ENCODE measurements at places on chromosomes 12 and 14. TPM values are rescaled to one million over a fixed set of nuclear protein-coding genes. Genes with fewer than 3 reads are reported as not detected.
A peak's percentile ranks its signal among the peaks of the same experiment; 100 is the strongest.

- no peak for DNase-seq
- H3K4me1 ChIP-seq: no peaks in the 10 kb centered on the region
- H3K27ac ChIP-seq: no peak overlapping the region
- H3K36me3 ChIP-seq: no peaks in the 10 kb centered on the region
- H3K27me3 ChIP-seq: no peaks in the 10 kb centered on the region
Measured at GRCh38 chr12:68954811-68955210, 21.8 kb upstream of the CPM start.

GRCh38 chr12:93790472-93791152, 113.4 kb downstream of the CRADD start:
- H3K36me3 ChIP-seq: no peaks in the 10 kb centered on the region
- H3K4me1 ChIP-seq: peaks cover 16% of the 10 kb centered on the region
- H3K27me3 ChIP-seq: no peaks in the 10 kb centered on the region

MARCHF9 gene
- total RNA-seq: 6.1 TPM

- no peaks in the 10 kb centered on the region for H3K27me3 ChIP-seq
- DNase-seq: no peak
- H3K27ac ChIP-seq: no peak overlapping the region
- H3K36me3 ChIP-seq: no peaks in the 10 kb centered on the region
Measured at GRCh38 chr12:130423991-130424857, 86.5 kb downstream of the PIWIL1 start.

DNA sequence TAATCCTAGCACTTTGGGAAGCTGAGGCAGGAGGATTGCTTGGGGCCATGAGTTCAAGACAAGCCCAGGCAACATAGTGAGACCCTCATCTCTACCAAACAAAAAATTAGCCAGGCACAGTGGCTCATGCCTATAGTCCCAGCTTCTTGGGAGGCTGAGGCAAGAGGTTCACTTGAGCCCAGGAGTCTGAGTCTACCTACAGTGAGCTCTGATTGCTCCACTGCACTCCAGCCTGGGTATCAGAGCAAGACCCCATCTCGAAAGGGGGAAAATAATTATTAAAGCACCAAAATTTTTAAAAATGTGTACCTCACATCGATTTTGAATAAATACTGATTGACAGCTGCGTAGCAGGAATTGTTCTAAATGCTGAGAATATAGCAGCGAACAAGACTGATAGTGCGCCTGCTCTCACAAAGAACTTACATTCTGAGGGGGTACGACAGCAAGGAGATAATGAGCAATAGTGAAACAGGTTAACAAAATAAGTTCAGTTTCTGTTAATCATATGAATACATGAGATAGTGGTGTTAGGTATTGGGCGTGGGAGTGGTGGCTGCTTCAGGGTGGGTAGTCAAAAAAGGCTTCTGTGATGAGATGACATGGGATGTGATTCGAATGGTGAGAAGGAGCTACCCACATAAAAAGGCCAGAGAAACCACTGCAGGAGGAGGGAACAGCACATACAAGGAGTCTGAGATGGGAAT, 19.6 kb downstream of the HCFC2 start:
- H3K27ac ChIP-seq: no peak overlapping the region
- H3K36me3 ChIP-seq: peaks cover 35% of the 10 kb centered on the region
- DNase-seq: no peak
- H3K27me3 ChIP-seq: no peaks in the 10 kb centered on the region

- no peak for DNase-seq
- H3K4me1 ChIP-seq: no peaks in the 10 kb centered on the region
- H3K4me3 ChIP-seq: no peak overlapping the region
- H3K27ac ChIP-seq: no peak overlapping the region
Measured at GRCh38 chr12:92757597-92758121, 54.9 kb downstream of the PLEKHG7 start.

GRCh38 chr12:93442411-93443340, 929 bp upstream of the UBE2N start:
- H3K4me3 ChIP-seq: peak overlapping the region; percentile 97
- no peaks in the 10 kb centered on the region for H3K36me3 ChIP-seq
- DNase-seq: no peak
- H3K27ac ChIP-seq: peak overlapping the region; percentile 94
- H3K4me1 ChIP-seq: peaks cover 27% of the 10 kb centered on the region

DNA sequence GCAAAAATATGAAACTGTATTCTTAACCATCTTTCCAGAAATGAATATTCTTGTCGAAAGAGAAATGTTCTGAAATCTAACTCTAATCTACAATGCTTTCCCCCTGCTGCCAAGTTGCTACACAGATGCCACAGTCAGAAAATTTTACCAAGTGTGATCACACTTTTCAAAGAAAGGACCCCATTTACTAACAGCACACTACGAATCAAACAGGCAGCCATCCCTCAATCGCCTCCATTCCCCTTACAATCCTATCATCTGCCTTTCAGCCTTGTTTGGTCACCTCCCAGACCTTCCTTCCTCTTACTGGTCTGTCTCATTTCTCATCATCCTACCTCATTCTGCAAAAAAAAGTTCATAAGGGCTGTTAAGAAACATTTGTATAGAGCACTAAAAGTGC, 190.1 kb downstream of the MED13L start:
- no peak overlapping the region for H3K4me3 ChIP-seq
- no peak for DNase-seq
- no peaks in the 10 kb centered on the region for H3K4me1 ChIP-seq
- H3K36me3 ChIP-seq: no peaks in the 10 kb centered on the region
- H3K27me3 ChIP-seq: no peaks in the 10 kb centered on the region
- H3K27ac ChIP-seq: no peak overlapping the region

DNA sequence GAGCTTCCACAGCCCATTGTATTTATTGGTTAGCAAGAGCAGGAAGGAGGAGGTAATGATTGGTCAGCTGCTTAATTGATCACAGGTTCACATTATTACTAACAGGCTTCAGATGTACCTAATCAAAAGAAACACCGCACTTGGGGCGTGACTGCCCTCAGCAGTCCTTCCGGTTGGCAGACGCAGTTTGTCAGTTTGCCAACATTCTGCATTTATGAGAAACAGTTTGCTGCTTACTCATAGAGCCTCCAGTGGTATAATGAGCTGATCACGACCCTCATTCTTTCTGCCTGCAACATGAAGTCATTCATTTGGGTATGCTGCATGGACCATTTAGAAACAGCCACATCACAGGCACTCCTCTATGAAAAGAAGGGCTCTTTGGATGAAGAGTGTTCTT, 42.5 kb upstream of the PPM1H start:
- no peak overlapping the region for H3K27ac ChIP-seq
- no peak for DNase-seq
- no peaks in the 10 kb centered on the region for H3K36me3 ChIP-seq
- H3K4me1 ChIP-seq: no peaks in the 10 kb centered on the region

DNA sequence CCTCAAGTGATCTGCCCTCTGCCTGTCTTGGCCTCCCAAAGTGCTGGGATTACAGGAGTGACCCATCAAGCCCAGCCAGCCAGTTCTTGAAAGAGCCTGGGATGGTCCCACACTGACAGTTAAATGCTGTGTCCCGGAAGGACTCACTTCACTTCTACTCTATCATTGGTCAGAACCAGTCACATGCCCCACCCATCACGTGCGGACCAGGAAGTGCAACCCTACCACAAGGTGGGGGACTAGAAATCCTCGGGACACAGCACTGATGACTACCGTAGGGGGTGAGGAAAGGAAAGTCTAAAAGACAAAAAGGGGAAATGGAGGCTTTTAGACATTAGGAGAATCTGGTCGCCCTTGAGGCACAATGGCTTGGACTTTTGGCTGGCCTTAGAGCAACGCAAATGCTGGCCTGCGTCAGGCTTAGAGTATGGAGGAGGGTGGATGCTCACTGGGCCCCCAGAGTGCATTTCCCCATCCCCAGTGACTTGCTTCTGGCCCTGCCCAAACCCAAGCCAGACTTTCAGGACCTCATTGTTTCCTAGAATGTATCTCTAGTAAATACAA, 207.7 kb downstream of the TTC8 start:
- H3K27ac ChIP-seq: no peak overlapping the region
- H3K36me3 ChIP-seq: no peaks in the 10 kb centered on the region
- DNase-seq: no peak
- H3K27me3 ChIP-seq: peaks cover 5% of the 10 kb centered on the region
- H3K4me3 ChIP-seq: no peak overlapping the region

DNA sequence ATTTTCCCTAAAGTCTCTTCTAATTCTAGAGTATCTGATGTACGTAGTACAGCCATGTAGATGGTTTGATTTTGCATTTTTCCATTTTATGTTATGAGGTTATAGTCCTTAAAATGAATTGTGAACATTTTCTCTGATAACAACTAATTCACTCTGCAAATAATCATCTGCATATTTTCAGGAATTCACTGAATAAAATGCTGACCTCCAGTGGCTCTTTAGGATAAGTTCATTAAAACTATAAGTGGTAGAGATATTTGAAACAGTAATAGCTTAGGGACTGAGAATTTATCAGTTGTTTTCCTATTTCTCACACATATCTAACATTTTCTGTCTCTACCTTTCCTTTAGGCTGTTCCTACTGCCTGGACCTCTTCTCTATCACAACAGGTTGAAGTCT, 4.4 kb downstream of the MSRB3 start:
- no peaks in the 10 kb centered on the region for H3K36me3 ChIP-seq
- no peak for DNase-seq
- H3K4me3 ChIP-seq: no peak overlapping the region

GARIN6 gene
- not detected for total RNA-seq

POU6F1 gene
- total RNA-seq: 5.8 TPM

DNA sequence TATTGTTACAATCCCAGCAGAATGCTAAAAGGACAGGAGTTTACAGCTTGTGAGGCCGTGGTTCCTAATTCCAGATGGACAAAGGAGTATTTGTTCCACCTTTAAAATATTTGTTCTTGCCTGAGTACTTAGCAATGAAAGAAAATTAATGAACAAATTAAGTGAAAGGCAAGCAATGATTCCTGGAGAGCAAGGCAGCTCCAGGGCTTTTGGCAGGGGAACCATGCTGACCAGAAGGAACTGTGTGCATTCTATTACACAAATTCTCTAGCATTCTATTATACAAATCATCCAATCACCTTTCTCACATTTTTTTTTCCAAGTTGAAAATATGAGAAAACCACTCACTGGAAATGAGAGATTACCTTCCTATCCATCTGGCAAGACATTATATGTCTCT, 1.8 kb upstream of the BMAL2 start:
- H3K4me3 ChIP-seq: no peak overlapping the region
- H3K36me3 ChIP-seq: peaks cover 18% of the 10 kb centered on the region
- DNase-seq: no peak
- H3K4me1 ChIP-seq: peaks cover 17% of the 10 kb centered on the region
- peak overlapping the region; percentile 53 for H3K27ac ChIP-seq

TAS2R30 gene
- total RNA-seq: 9.9 TPM

SPIC gene
- not detected for total RNA-seq

GRCh38 chr12:110074089-110074488, 25.8 kb upstream of the C12orf76 start:
- H3K4me3 ChIP-seq: no peak overlapping the region
- no peak for DNase-seq
- no peaks in the 10 kb centered on the region for H3K4me1 ChIP-seq
- no peaks in the 10 kb centered on the region for H3K36me3 ChIP-seq

DNA sequence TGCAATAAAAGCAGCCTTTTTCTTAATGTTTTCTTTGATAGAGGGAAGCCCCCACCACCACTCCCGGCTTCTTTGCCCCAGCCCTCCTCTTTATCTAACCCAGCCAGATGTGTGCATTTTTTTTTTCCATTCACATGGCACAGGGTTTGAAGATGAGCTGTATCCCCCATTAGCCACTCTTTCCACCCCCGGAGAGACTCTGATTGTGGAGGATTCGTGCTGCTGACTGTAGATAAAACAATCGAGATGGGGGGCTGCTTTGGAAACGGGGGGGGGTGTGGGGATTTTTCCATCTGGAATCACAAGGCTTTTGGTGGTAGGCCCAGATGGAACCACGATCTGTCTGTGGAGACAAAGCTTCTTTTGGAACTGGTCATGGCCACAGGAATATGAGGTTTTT, 46.2 kb upstream of the VASH1 start:
- H3K4me3 ChIP-seq: no peak overlapping the region
- H3K4me1 ChIP-seq: no peaks in the 10 kb centered on the region
- H3K27ac ChIP-seq: no peak overlapping the region
- no peak for DNase-seq
- H3K36me3 ChIP-seq: no peaks in the 10 kb centered on the region

ARHGEF25 gene
- 108 TPM for total RNA-seq

- DNase-seq: peak; percentile 67
- peaks cover 5% of the 10 kb centered on the region for H3K4me1 ChIP-seq
- no peak overlapping the region for H3K27ac ChIP-seq
Measured at GRCh38 chr14:22994762-22995275, 12.5 kb upstream of the AJUBA start.

GRCh38 chr12:70180130-70180529, 63.1 kb upstream of the CNOT2 start:
- DNase-seq: no peak
- no peak overlapping the region for H3K27ac ChIP-seq
- no peak overlapping the region for H3K4me3 ChIP-seq
- no peaks in the 10 kb centered on the region for H3K4me1 ChIP-seq
- H3K36me3 ChIP-seq: no peaks in the 10 kb centered on the region
- H3K27me3 ChIP-seq: no peaks in the 10 kb centered on the region

LRRC10 gene
- not detected for total RNA-seq

EML1 gene
- total RNA-seq: 148 TPM

- peak overlapping the region; percentile 74 for H3K27ac ChIP-seq
- no peaks in the 10 kb centered on the region for H3K27me3 ChIP-seq
- no peak overlapping the region for H3K4me3 ChIP-seq
- H3K36me3 ChIP-seq: no peaks in the 10 kb centered on the region
- no peaks in the 10 kb centered on the region for H3K4me1 ChIP-seq
- DNase-seq: no peak
Measured at GRCh38 chr12:124361074-124361970, 66.4 kb downstream of the RFLNA start.

GRCh38 chr12:50533971-50534370, 29.2 kb downstream of the DIP2B start:
- no peak overlapping the region for H3K27ac ChIP-seq
- peaks cover 17% of the 10 kb centered on the region for H3K4me1 ChIP-seq
- H3K4me3 ChIP-seq: no peak overlapping the region
- DNase-seq: no peak

KRT2 gene
- total RNA-seq: not detected

A2ML1 gene
- total RNA-seq: not detected

DNA sequence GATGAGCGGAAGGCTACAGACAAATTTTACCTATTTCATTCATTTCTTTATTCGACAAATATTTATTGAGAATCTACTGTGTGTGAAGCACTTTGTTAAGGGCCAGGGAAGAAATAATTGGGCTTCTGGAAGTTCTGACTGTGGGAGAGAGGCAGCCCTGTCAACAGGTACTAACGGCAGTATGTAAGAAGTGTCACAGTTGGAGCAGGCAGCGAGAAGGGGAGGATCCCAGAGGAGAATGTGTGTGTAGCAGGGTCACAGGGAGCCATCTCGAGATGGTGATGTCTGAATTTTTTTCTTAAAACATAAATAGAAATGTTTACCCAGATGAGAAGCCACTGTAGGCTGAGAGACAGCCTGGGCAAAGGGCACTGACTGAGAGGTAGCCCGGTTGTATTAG, 163.3 kb upstream of the SLC38A2 start:
- H3K27ac ChIP-seq: no peak overlapping the region
- H3K36me3 ChIP-seq: no peaks in the 10 kb centered on the region
- no peaks in the 10 kb centered on the region for H3K27me3 ChIP-seq
- H3K4me3 ChIP-seq: no peak overlapping the region
- peaks cover 7% of the 10 kb centered on the region for H3K4me1 ChIP-seq

DIO2 gene
- 0.41 TPM for total RNA-seq
